Hematopoietic multipotent progenitor cell treated with erythropoietin and hydrocortisone succinate and interleukin-3 and kit ligand, for 8 days (in vitro differentiated cells): ENCODE measurements at places on chromosomes 7 and 10.
A peak's percentile ranks its signal among the peaks of the same experiment; 100 is the strongest.

DNA sequence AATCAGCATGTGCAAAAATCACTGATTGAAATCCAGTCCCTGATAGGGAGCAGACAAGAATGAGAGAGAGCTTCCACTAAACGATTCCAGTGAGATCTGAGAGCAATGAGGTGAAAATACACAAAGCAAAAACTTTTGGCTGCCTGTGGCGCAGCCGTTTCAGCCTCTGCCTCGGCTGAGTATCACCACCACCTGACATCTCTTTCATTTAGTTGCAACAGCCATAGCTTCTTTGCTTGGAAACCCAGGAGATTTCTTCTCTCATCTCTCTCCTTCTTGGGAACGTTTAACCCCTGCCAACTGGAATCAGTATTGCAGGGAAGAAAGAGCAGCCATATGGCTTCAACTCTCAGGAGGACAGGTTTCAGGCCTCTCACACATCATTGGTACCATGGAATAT is 237.3 kb upstream of the AGK start:
- DNase-seq = no peak

DNA sequence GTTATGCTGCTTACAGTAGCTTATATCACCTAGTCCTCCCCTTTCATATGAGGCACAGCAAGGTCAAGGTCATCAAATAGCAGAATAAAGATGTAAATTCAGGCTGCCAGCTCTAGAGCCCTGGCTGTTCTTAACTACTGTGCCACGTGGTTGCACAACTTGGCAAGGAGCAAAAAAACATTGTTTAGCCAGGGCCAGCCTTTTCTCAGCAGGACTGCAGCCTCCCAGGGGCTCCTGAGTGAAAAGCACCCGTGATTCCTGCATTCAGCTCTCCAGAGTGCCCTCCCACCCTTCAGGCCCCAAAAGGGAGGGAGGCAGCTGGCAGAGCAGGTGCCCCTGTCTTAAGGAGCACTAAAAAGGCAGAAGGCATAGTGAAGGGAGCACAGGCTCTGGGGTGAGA is 31.8 kb upstream of the TM9SF3 start:
- DNase-seq = peak; percentile 86

DNA sequence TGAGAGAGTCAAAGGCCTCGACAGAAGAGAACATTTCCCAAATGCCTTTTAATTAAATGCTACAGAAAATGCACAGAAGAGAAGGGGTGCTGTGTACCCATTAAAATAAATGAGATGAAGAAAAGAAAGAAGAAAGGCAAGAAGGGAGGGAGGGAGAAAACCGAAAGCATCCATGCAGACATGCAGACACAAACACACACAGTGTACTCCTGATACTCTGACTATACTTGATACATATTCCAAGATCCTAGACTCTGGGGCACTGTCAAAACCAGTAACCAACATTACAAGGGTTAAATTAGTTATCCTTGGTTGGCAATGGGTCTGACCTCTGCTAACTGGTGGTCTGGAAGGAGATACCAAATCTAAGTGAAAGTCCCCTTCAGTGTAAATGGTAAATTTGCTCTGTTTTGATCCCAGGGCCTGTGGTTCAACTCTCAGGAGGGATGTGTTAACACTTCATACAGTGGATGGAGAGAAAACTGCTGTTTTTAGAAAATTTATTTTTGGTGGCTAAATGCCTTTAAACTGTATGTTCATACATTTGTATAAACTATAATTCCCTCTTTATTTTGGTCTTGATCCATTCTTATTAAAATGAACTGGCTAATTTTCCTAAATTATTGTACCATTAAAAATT is 241.3 kb downstream of the GLI3 start:
- DNase-seq = no peak

DNA sequence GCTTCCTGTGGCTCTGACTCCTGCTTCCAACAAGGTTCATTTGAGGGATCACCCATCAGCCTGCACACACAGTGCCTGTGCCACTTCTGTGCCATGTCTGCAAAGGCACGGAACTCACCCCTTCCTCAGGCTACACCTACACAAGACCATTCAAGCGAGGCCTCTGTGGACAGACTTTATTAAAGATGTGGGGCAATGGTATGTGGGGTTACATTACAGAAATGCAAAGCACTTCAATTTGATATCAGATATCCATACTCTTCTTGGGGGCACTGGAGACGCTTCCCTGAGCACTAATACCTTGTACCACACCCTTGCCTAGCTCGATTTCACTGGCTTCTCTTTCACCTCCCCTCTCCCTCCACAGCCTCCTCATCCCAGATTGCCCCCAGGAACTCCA is 84.4 kb upstream of the FGL2 start:
- DNase-seq = no peak

DNA sequence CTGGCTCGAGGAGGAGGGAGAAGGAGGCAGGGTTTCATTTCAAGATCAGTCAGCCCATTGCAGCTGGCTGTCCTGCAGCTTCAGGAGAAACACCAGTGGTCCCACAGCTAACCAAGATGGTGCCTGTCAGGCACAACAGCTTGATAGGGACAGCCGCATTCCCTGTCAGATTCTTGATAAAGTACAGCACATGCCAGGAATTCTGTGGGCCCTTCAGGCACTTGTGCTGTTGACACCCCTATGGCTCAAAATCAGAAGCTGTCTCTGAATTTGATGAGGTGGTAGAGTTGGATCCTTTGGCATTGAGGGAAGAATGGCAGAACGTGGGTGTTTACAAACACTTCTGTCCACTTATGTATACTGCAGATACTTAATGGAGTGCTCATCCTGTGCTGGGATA is 354.3 kb downstream of the KCNMA1 start:
- no peak for DNase-seq

DNA sequence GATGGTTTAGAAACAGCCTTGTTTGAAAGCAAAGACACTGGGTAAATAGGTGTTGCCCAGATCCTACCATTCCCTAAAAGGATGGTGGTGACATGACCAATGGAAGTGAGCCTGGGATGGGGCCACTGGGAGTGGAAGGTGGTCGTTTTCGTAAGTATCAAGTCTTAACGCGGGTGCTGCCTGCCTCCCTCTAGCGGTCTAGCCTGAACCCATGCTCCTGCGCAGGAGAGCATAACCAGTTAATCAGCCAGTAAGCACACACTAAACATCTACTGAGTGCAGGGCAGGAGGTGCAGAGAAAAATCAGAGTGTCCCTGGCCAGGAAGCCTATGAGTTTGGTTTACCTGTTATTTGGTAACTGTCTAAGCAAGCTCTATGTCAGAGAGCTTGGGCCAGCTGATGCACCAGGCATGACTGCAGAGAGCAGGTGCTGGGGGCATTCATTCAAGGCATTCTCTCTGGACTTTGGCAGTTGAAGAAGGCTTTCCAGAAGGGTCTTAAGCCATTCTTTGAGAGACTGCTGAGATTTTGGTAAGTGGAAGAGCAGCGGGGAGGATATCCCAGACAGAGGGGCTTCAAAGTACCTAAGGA is 930 bp downstream of the GARIN1A start:
- DNase-seq = peak; percentile 15

DNA sequence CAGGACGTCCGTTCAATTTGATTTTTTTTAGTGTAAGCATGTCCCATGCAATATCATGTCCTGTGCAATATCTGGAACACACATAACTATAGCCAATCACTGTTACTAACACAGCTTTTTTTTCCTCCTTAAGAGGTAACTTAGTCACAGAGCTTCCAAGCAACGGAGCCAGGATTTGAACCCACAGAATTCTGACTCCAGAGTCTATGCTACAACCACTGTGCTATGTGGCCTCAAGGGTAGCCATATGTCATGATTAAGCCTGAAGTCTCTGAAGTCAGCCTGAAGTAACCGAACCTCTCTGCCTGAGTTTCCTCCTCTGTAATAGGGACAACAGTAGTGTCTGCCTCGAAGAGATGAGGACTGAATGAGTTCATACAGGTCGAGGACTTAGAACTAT is 42.2 kb upstream of the TCF7L2 start:
- no peak for DNase-seq

DNA sequence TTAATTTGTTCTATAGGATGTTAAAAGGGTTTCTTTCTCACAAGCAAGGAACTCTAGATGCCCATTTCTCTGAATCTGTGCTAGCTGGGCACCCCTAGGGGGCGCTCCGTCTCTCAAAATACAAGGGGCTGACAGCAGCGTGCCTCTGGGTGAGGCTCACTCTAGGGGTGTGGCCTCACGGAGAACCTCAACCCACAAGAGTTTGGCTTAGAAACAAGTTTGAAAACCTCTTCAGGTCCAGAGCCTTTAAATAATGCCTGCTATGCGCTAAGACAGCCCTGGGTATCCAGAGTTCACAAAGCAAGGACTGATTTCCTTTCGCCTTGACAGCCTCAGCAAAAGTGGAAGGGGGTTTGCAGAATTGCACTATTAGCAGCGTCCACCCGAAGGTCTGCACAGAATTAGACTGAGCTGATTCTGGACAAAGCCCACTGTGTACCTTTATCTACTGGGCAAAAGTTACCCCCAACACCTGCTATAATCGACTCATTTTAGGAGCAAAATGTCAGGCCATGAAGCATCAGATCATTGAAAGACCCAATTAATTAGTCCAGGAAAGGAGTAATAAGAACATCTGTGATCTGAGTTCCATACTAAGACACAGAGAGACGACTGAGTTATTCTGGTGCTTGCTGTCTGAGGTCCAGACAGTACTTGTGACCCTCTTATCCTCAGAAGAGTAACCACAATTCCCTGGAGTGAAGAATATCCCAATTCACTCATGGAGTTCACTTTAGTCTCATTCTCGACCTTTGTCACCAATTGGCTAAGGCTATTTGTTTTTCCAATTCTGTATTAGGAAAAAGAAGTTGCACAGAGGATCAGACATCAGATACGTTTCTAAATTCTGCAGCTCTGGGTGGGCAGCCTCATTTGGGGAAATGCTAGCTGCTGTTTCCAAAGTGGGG is 574 bp upstream of the CPED1 start:
- DNase-seq = peak; percentile 96

DNA sequence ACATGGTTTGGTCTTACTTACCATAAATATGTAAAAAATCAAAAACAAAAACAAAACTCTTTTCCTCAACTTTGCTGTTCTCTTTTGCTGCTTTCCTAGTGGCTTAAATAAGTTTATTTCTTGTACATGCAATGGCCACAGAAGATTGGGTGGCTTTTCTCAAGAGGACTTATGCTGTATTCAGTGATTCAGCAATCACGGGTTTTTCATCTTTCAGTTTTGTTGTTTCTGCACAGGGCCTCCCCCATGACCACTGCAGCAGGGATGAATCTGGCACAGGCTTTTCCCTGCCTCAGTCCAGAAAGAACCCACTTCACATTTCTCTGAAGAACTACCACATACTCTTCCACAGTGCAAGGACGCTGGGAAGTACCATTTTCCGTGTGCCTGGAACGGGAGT is 355.0 kb downstream of the RNLS start:
- no peak for DNase-seq

DNA sequence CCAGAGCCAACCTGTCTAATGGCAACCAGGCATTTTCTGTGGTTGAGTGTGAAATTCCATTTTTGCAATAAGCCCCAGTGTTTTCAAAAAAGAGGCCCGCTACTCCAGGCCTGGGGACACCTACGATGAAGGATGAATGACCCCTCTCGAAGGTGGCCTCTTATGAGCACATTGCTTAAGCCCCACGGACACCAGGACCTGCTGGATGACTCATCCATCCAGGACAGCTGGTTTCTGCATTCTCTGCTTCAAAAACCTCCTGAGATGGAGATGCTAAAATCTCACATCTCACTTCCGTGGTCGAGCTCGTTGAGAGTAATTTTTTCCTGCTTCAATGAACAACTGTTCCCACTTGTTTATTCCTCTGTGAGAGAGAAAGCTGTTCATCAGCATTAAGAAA is 150.2 kb upstream of the FZD8 start:
- DNase-seq = no peak

GRCh38 chr7:99955247-99955646 is 20.6 kb downstream of the AZGP1 start:
- no peak for DNase-seq

GRCh38 chr10:132548106-132548823 is 10.7 kb downstream of the INPP5A start:
- no peak for DNase-seq

GRCh38 chr7:149020483-149020882 is 7.8 kb downstream of the PDIA4 start:
- DNase-seq = no peak

- no peak for DNase-seq
Measured at GRCh38 chr7:40621592-40621998, 486.8 kb downstream of the SUGCT start.

- DNase-seq = no peak
Measured at GRCh38 chr10:29877793-29878491, 181.4 kb downstream of the JCAD start.

- DNase-seq = no peak
Measured at GRCh38 chr7:151769188-151769821, 107.6 kb downstream of the PRKAG2 start.

- no peak for DNase-seq
Measured at GRCh38 chr10:129517680-129518057, 50.6 kb downstream of the MGMT start.

DNA sequence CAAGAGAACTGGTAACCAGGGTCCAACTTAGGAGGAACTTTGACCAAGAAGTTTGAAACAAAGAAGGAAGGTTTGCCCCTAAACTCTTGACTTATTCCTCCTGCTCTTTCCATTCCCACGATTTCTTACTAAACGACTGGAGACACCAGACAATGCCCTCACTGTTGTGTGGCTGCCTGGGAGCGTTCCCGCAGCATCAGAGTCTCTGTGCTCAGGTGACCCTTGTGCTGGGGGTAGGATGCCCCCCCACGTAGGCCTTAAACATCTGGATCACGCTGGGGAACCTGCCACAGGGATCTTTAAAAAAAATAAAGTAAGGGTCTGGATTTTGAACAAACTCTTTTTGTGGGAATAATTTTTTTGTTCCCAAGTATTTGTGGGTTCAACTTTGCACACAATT is 30.1 kb upstream of the CTBP2 start:
- DNase-seq = no peak

DNA sequence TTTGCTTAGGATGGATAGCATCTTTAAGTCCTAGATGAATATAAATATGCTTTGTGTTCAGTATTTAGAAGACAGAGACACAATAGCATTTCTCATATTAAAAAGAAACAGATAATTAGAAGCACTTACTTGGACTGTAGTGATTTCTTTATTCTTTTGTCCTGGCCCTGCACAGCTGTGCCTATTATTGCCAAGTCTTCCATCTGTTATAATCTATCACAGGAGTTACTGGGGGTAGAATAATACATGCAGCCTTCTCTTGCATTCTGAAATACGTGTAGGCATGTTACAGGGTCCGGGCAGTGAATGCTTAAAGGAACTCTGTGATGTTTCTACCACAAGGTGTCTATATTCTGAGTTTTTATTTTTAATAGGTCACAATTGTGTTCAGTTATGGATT is 461.5 kb upstream of the COBL start:
- no peak for DNase-seq

GRCh38 chr10:124025660-124026588 is 67.5 kb downstream of the CHST15 start:
- peak; percentile 20 for DNase-seq

GRCh38 chr7:159013825-159014289 is 130.8 kb downstream of the VIPR2 start:
- no peak for DNase-seq

- peak; percentile 64 for DNase-seq
Measured at GRCh38 chr7:37284805-37285231, 163.8 kb downstream of the ELMO1 start.

DNA sequence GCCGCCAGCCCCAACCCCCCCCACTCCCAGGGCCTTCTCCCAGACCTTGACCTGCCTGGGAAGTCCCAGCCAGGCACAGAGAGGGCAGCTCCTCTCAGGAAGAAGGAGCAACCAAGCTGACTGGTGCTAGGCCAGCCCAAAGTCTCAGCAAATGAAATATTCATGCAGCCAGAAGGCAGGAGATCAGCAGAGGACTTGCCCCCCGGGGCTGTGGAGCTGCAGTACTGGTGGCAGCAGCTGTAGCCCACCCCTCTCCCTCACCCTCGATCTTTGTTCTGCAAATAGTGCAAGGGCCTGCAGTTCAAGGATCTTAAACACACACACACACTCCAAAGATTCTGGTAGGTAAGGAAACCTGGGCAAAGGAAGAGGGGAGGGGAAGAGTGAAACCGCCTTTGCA is 3.5 kb upstream of the SRRM3 start:
- DNase-seq = no peak
